ENCODE measurements at places on chromosomes 6 and 20.

- DNase-seq = no peak
Measured at GRCh38 chr6:114343782-114344144, 940 bp upstream of the HS3ST5 start.

DNA sequence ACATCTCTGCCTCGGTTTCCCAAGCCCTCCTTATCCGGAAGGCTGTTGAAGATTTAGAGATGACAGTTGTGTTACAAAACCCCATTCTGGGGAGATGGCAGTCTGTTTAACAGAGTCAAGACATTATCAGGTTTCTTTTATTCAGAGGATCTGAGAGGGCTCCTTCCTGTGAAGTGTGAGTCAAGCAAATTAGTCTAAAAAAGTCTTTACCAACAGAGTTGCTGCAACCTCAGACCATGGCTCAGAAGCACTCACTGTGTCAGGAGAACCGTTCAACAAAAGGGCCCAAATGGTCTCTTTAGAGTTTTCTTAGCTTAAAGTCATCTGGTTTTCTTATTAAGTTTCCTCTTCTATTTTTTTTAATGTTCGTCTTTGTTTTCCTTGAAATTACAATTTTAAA is 717.8 kb downstream of the EPM2A start:
- no peak for DNase-seq

- DNase-seq = no peak
Measured at GRCh38 chr6:131524695-131525336, 48.2 kb upstream of the ARG1 start.

- DNase-seq = no peak
Measured at GRCh38 chr20:62627901-62628612, 14.2 kb upstream of the SLCO4A1 start.

DNA sequence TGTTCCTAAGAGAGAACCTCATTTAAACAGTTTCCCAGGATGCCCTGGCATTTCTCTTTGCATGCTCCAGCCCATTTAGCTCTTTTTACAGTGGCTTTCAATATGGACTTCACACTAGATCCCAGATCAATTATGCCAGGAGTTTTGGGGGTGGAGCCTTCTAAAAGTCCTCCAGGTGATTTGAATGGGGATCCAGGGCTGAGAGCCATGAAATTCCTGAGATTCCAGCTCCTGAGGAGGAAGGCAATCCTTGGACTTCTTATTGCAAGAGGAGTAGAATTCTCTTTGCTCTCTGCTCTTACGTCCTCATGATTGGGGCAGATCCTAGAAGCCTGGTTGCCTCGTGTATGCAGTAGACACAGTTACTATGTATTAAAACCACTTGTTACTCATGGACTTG is 184.2 kb downstream of the DHX35 start:
- DNase-seq = no peak

DNA sequence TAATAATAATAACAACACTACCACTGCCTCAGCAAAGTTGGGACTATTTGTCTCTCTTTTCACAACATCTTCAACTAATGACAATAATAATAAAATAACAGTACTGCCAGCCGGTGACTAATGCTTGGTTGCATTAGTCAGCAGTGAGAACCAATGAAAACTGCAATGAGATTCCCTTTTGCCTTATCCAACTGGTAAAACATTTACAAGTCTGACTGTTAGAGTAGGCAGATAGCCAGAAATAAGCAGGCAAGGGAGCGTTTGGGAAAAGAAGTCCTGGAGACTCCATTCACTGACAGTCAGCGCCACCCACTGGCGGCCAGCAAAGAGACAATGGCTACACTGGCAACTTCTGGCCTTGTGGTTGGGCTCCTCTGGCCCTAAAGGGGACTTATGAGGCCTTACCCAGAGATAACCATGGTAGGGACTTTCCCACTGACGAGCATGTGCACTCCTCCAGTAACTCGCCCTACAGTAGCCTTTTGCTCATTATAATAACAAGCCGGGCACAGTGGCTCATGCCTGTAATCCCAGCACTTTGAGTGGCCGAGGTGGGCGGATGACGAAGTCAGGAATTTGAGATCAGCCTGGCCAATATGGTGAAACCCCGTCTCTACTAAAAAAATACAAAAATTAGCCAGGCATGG is 3.4 kb upstream of the NSFL1C start:
- DNase-seq = peak; percentile 87

GRCh38 chr20:53021934-53022333 is 49.8 kb downstream of the TSHZ2 start:
- DNase-seq = no peak

- no peak for DNase-seq
Measured at GRCh38 chr6:166153966-166154365, 13.7 kb downstream of the TBXT start.

DNA sequence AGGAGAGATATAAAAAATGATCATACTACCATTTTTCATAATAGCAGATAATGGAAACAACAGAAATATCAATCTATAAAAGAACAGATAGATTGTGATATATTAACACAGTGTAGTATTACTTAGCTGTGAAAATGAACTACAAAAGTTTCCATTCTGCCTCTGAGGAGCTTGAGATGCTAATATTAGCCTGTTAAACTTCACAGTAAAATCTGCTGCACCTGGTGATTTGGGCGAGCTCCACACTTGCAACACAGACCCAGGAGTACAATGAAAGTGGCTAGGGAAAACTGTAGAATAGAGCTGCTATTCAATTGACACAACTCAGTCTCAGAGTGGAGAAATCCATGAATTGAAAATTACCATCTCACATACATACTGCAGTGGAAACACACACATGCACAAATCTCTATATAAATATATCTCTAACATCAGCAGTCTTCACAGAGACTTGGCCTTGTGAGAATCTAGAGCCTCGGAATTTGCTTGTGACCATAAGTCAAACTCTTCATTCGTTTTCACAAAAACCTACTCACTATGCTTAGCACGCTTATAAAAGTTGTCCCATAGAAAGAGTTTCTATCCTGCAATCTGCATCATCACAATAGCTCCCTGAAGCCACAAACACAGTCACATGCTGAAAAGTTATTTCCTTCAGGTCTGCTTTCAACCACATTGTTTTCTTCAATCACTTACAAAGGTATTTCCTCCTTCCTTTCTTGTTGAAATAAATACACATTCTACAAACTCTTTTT is 133.0 kb downstream of the PAK5 start:
- DNase-seq = no peak

DNA sequence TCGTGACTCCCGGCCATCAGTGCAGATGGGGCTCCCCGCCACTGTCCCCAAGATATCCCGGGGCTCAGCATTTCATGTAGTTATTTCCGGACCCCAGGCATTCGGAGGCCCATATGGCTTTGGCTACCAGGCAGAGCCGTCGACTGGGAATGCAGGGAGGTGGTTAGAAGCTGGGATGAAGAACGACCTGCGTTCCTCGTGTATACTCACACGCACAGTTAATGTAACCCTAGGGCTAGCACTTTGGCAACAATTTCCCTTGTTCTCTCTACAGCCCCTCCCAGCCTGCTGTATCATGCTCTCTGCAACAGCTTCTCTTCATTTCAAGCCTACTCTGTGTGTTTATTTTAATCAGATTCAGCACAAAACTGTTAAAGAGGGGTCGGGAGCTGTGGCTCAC is 240.4 kb downstream of the MYLK4 start:
- DNase-seq = no peak

DNA sequence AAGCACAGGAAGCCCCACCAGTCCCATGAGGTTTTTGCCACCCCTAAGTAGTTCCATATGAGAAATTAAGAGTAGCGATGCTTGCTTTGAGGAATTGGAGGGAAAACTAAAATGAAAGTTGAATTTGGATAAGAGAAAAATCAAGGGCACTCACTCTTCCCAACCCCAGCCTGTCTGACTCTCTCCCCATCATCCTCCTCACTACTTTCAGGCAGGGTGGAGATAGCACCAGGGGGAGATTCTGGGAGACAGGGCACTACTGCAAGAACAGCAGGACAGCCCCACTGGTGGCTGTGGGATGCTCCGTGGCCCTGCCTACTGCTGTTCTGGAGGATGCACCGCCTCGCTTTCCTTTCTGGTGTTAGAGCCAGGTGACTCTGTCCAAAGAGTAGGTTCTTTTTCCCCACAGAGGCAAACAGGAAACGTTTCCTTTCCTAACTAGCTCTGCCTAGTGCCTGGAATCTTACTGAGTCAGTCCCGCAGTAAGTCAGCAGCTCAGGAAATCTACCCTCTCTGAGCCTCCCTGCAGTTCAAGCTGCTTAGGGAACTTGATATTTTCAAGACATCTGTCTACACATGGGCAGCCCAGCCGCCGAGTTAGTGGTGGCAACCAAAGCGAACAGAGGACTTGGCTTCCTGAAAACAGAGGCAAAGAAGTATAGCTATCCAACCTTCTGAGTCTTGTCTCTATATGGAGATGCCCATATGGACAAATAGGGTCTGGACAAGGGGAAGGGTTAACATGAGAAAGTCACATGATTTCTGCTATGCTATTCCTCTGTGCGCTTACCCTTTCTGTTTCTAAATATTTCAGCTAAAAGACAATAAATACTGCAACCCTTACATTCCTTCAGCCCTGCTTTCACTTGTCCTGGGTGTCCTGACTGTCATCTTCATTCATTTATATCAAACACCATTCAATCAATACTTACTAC is 11.4 kb downstream of the HLA-E start:
- DNase-seq = no peak

DNA sequence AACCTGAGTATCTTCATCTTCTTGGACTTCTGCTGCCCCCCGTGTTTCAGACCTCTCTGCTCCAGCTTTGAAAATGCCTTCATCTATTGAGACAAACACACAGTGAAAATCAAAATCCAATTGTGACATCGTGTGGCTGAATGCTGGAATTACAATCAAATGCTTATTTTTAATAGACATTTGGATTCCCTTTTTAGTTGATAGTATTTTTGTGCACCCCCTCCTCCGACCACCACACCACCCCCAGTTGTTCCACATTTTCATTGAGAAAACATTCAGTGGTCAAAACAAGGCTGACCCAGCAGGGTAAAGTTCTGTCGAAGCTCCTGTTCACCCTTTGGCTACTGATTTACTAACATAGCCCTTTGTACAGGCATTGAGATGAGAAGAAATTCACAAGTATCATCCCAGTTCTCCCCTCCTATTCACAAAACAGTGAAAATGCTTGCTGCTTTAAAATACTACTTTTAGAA is 79.0 kb downstream of the NRSN1 start:
- DNase-seq = no peak

DNA sequence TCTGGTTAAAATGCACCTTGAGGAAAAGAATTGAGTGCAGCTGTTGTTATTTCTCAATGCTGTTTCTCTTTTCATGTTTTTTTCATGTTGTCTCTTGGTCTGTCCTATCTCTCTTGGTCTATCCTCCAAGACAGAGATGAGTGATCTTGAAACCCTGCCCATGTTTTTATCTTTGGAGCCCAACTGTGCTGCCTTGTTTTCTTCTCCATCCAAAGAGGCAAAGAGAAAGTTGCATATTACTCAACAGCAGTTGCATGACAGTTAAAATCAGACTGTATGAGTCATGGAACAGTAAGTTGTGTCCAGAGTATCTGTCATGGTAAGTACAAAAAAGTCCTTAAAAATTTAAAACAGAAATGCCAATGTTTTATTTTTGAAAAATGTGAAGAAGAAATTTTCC is 26.2 kb downstream of the BCAS1 start:
- DNase-seq = no peak

DNA sequence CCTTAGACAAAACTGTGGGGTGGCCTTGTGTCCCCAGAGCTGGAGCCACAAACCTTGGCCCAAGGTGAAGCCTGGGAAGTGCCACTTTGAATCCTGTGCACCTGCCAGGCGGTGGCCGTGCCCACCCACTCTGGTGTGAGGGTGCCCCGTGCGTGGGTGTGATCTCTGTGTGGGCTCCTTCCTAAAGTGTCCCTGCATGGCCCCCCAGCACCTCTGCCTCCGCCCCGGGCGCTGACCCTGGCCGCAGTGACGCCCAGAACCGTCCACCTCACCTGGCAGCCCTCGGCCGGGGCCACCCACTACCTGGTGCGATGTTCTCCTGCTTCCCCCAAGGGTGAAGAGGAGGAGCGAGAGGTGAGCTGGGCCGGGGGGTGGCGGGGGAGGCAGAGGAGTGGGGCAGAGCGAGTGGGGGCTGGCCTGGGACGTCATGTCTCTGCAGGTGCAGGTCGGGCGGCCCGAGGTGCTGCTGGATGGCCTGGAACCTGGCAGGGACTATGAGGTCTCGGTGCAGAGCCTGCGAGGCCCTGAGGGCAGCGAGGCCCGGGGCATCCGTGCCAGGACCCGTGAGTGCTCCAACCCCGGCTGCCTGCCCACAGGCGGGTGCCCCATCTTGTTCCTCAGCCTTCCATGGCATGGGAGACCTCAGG is 18.3 kb downstream of the COL20A1 start:
- DNase-seq = no peak

- no peak for DNase-seq
Measured at GRCh38 chr6:36934901-36935300, 19.6 kb upstream of the PI16 start.

GRCh38 chr6:106287215-106287614 is 38.3 kb downstream of the ATG5 start:
- no peak for DNase-seq

DNA sequence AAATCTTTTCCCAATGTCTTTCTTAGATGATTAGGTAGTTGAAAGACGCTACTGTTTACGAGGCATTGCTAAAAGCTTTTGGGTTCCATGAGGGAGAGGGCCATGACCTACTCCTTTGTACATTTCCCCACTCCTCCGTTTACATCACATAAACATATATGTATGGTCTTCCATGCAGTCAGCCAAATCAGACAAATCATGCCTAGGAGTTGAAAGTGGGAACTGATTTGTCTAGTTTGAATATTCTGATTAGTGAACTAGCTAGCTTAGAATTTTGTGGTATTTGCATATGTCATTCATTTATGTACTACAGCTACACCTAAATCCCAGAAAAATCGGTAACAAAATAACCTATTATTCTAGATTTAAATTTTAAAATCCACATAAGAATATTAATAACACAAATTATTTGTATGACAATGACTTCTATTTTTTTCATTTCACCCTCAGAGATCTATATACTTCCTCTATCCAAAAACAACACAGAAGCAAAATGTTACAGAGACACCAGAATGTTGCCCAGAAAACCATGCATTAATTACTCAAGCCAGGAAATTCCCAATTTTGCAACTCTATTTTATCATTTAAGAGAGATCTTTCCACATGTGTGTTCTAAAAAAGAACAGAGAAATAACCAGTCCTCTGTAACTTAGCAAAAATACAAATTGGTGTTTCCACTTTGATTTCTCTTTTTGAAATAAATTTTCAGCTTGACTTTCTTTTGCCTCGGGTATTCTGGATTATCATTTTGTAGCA is 231.9 kb downstream of the LAMA2 start:
- no peak for DNase-seq

GRCh38 chr20:47493963-47494293 is 7.8 kb upstream of the NCOA3 start:
- no peak for DNase-seq

GRCh38 chr6:156190270-156190669 is 586.9 kb upstream of the ARID1B start:
- DNase-seq = no peak
